Suppressor macrophage treated with lipopolysaccharide for 1 hour (primary cell): ENCODE measurements at places on chromosomes 2 and 18.

GRCh38 chr2:113910967-113911678, 21.2 kb downstream of the ACTR3 start:
- peak; percentile 57 for DNase-seq

GRCh38 chr18:25348386-25349130, 3.4 kb downstream of the ZNF521 start:
- DNase-seq, result no peak

- peak; percentile 82 for DNase-seq
These were observed 39.9 kb downstream of the STK17B start for GRCh38 chr2:196131384-196131937.

DNA sequence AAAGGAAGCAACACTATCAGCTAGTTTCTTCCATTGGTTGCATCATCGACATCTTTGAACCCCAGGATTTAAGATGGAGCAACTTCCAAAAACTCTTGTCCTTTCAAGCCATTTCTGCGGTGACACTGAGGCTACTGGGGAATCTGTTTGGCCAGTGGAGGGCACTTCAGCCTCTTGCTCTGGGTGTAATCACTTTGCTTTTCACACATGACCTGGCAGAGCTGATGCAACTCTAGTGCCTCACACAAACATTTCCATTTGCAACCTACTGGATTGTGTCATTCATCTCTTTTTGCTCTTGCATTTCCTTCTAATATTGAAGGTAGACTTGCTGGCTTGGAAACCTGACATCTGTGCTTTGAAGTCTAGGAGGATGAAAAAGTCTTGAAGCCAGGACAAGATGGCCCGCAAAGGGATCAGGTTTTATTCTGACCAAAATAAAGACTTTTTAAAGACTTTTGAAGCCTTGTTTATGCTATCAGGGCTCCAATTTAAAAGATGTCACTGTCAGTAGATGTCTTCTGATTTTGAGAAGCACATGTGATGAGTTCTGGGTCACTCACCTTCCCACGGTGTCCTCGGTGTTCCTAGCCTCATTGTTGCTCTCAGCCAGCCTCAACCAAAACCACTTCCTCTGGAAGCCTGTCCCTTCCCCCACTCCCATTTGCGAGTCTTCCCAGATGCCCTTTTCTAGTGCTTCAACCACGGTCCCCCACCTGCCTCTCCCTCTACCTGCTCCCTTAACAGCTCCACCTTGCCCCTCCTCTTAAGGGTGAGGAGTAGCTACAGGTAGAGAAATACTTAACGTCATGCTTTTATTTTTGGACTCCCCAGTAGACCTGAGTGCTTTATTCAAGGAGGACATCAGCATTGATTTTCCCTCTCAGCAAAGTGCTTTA, 69.7 kb upstream of the KCNE4 start:
- peak; percentile 69 for DNase-seq

- peak; percentile 86 for DNase-seq
These were observed 1.5 kb downstream of the EPAS1 start for GRCh38 chr2:46298522-46299353.

DNA sequence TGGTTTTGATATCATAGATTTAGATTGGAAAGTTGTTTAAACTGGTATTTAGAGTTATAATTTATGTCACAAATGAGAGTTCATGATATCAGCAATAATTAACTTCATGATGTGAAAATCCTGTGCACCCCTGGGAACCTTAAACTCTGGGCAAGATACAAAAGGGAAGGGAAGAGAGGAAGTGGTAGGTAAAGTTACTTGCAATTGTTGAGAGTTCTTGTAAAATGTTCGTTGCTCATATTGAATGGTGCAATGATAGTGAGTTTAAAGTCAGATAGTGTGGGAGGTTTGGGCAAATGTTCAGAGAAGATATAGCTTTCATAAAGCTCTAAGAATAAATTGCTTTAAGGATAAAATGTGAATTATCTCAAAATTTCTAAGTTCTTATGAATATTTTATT, 75.4 kb downstream of the SP110 start:
- DNase-seq, result no peak

GRCh38 chr2:200329798-200330197, 23.3 kb downstream of the SPATS2L start:
- peak; percentile 60 for DNase-seq

DNA sequence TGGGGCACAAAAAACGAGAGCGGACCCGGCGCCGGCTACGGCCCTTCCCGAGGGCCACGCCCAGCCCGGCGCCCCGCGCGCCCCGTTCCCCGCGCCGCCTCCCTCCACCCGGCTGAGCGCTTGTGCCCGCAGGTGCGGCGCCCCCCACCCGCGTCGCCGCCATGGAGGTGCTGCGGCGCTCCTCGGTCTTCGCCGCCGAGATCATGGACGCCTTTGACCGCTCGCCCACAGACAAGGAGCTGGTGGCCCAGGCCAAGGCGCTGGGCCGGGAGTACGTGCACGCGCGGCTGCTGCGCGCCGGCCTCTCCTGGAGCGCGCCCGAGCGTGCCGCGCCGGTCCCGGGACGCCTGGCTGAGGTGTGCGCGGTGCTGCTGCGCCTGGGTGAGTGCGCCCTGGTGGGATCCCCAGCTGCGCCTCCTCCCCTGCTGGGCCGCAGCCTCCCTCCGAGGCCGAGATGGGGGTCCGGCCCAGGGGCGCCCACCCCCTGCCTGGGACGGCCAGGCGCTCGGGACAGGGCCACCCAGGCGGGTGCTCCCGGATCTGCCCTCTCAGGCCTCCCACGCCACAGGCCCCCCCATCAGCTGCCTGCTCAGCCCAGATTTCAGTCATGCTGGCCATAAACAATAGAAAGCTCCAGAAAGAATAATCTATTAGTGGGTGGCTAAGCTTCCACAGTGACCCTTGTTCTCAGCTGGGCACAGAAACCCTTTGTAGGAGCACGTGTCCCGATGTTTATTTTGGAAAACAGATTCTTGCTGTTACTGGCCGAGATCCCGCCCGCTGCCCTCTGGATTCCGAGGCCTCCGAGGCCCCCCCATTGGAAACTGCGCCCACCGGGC, 997 bp downstream of the BOK start:
- DNase-seq, result no peak

DNA sequence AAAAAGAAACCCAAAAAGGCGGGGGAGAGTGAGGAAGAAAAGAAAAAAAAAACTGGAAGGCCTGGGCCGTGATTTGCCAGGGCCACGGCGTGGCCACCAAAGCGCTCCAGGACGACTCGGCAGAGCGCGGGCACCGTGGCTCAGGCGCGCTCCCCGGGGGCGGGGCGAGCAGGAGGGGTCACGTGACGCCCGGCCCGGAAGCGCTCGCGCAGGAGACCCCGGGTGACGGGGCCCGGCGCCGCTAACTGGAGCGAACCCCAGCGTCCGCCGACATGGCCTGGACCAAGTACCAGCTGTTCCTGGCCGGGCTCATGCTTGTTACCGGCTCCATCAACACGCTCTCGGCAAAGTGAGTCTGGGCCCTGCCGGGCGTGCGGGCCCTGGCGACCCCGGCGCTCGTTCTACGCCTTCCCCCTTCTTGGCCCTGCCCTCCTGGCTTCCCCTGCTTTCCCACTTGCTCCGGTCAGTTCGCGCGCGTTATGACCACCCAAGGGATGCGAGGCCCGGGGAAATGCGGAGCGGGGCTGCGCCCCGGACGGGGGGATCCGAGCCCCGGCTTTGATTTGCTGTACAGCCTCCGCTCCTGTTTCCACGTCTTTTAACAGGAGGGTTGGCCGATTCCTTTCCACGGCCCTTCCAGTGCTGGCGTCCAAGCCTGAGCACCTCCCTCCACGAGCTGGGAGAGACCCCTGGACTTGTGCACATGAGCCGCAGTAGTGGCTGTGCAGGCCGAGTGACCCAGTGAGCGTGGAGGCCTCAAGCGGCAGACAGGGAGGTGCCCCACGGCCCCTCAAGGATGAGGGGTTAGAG, at the start of gene SLC35F6:
SLC35F6 (plus strand) TSS at position 207 of the 810 bp plus-strand sequence; CDS start at position 273, 66 bp downstream.
- DNase-seq, result peak; percentile 97

GRCh38 chr2:74497777-74498499, 1.5 kb downstream of the LBX2 start:
- peak; percentile 30 for DNase-seq

- DNase-seq, result no peak
These were observed 250.1 kb upstream of the DPP10 start for GRCh38 chr2:114192362-114192761.

DNA sequence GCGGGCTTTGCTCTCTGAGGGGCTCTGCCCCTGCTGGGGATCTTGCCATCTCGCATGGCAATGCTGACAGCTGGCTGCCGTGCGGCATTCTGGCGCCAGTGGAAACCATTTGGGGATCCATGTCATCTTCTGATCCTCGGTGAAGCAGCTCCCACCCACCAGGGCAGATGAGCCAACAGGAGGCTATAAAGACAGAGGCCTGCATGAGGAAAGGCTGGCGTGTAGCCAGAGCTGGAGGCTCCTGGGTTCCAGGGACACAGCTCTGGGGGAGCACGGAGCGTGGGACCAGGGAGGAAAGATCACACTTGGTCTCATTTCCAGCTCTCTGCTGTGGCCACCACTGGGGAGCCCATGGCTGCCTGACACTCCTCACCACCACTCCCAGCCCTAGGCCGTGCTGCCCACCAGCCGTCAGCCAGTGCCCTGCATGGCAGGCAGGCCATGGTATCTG, 145.8 kb downstream of the ZFP36L2 start:
- no peak for DNase-seq

GRCh38 chr18:26271917-26272549, 45.8 kb downstream of the TAF4B start:
- no peak for DNase-seq

DNA sequence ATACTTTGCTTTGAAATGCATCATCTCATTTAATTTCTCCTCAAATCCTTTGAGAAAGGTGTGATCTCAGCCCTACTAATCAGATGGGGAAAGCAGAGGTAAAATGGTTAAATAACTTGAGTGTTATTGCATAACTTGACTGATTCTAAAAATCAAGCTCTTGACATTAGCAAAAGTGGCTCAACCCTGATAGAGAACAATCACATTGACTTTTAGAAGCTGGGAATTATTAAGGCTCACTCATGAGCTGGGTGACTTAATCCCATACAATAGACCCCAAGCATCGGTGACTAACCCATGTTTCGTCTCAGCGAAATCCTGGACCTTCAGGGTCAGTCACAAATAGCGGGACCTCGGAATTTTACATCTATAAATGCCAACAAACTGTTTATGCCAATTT, 378.9 kb downstream of the NBAS start:
- DNase-seq, result no peak

- DNase-seq, result peak; percentile 39
These were observed at the start of gene SNTG2 for GRCh38 chr2:950080-950966. Gene SNTG2, plus strand, starts transcription at chr2:950849. Its CDS starts 148 bp downstream, at chr2:950997.
